ENCODE measurements at places on chromosomes 3 and 15.

DNA sequence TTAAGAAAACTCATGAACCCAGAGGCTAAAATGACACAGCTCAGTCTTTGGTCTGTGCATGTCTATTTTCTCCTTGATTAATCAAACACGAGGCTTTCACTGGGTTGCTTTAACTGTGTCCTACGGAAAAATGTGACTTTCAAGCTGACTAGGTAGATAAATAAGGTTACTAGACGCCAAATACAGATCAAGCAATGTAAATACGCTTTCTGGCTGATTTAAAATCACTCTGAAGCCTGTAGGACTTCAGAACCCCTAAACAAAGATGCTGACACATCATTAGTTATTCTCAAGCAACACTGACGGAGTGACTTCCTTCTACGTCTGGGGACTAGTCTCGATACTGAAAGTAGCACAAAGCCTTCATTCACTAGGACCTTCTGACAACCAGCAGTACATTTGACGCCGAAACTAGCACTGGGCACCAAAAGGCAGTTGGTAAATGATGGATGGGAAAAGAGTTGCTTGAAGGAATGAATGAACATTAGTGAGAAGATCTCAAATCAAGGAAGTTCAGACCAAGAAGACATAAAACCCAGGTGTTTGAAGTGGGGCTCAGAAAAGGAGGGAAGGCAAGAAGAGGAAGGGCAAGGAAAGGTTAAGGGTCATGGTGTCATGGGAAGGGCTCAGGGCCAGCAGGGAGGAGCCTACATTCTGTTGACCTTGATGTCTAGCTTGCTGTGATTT, 67.1 kb upstream of the CDV3 start:
- DNase-seq, result no peak

GRCh38 chr3:4829031-4829394, 150.2 kb upstream of the BHLHE40 start:
- DNase-seq, result no peak

DNA sequence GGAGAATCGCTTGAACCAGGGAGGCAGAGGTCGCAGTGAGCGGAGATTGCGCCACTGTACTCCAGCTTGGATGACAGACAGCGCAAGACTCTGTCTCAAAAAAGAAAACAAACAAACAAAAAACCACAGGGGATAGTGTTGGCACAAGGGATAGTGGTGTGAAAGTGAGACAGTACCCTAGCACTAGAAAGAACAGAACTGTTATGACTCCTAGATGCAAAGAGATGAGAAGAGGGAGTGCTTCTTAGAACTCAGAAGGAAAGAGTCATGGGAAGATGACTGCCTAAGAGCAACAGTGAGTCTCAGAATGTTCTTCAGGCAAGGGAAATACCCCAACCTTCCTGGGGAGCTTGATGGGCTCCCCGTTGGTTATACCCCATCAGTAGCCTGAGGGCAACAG, 17.8 kb upstream of the ZNF770 start:
- no peak for DNase-seq

- DNase-seq, result no peak
These were observed 94.5 kb upstream of the EIF1B start for GRCh38 chr3:40215015-40215414.

GRCh38 chr3:178562947-178563232, 26.7 kb downstream of the KCNMB2 start:
- no peak for DNase-seq

GRCh38 chr3:35709691-35710090, 70.4 kb downstream of the ARPP21 start:
- no peak for DNase-seq

DNA sequence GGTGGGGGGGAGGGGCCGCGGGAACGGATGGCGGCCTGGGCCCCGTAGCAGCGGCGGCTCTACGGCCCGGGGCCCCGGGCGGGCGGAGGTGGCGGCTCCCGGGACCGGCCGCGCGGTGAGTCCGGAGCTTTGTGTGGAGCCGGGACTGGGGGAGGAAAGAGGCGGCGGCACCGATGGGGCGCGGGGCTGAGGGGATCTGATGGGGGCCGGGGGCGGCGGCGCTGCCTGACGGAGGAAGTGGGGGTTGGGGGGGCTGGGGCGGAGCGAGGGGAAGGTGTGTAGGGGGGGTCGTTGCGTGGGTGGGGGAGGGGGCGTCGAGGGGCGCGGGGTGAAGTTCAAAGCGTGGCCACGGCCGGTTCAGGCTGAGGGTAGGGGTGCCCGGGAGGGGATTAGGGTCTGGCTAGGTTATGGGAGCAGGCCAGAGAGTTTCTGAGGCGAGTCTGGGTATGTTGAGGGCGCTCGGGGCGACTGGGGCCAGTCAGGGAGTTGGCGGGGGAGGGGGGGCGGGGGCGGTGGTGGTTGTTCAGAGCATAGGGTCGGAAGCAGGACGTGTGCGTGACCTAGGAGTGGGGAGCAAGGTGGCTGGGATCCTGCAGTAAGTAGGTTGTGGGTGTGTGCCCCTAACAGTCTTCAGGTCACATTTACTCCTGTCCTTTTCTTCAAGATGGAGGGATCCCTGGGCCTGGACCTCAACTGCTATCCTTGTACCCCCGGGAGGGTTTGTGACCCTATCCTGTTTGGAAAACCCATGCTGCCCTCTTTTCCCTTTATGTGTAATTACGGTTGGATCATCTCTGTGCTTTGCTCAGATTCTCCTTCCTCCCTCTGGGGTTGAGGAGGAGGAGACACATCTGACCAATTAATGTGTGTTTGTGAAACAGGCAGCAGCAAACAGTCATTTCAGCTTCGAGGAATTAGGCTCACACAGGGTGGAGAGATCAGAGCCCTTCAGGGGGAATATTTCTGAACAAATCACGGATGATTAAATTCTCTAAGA, 644 bp downstream of the ZNF609 start:
- peak; percentile 33 for DNase-seq

DNA sequence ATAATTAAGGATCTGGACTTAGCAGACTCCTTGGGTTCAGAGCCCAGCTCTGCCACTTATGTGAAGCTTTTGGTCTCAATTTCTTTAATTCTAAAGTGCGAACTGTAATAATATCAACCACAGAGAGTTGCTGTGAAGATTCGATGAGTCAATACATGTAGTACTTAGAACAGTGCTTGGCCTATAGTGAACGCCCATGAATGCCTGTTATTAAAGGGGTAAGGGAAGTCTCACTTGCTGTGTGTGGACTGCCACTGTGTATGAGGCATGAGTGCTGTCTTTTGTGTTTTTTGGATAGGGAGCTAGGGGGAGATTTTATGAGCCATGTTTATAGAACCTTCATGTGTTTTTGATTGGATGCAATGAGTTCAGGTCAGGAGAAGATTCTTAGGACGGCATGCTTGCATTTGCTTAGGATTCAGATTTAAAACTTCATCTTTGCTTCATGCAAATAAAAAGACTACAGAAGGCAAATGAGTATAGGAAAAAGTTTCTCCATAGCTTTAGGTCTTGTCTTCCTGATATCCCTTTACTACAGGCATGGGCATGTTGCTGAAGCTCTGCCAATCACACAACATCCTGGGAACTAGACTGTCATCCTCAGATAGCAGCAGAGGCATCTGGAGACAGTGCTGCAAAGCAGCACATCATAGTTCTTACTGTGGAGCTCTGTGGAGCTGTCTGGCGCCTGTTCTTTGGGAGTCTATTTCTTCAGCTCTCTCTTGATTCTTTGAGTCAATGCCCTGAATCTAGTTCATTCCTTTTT, 50.0 kb downstream of the PLS1 start:
- DNase-seq, result no peak

- DNase-seq, result peak; percentile 7
These were observed 16.7 kb upstream of the KLF15 start for GRCh38 chr3:126373682-126374601.

GRCh38 chr3:132879656-132880055, 157.4 kb upstream of the NPHP3 start:
- DNase-seq, result no peak

DNA sequence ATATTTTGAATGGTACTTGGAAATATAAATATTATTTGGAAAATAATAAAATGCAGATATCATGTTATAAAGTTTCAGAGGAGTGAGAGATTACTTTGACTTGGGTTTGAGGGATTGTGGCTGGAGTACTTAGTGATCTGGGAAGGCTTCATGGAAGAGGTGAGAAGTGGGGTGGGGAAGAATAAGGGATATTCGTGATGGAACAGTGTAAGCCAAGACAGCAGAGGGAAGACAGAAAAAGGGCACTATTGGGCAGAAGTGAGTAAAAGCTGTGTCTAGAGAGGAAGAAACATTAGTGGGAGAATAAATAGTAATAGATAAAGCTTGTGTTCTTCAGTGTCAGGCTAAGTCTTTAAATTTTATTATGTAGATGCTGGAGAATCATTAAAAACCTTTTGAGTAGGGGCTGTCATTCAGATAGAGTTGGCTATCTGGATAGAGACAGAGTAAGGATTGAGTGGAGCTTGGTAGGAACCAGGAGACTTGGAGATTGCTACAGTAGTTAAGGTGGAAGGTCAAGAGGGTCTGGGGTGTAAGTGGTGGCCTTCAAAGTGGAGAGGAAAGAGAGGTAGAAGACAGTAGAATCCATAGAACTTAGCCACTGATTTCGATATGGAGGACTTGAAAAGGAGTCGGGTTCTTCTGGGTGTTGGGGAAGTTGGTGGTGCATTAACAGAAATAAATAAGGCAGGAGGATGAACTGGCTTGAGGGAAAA, 11.9 kb downstream of the UBE2E1 start:
- DNase-seq, result no peak

DNA sequence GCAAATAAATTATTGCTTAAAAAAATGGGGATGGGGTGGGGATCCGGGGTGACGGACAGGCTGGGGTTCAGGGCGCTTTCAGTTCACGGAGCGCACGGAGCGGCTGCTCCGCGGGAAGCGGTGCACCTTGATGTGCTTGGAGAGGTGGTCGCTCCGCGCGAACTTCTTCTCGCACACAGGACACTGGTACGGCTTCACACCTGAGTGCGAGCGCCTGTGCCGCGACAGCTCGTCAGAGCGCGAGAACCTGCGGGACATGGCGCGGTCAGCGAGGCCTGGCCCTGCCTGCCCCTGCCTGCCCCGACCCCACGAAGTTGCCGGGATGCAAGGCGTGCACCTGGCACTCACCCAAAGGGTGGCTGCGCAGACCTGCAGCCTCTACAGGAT, 13.6 kb downstream of the KLF15 start:
- DNase-seq, result peak; percentile 9

DNA sequence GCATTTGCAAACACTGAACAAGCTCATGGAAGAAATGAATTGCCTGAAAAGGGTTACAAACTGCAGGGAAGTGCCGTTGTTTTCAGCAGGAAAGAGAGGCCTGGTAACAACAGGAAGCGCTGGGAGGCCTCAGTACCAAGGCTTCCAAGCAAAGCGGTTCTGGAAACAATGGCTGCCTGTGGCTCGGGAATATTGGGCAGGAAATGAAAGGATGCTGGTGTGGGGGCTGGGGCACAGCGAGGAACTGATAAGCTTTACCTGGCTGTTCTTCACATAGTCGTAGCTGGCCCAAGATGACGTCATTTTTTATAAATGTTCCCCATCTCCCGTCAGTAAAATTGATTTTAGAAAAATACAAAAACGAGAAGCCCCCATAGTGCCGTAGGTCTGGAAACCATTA, 55.9 kb downstream of the ARHGAP31 start:
- peak; percentile 66 for DNase-seq

GRCh38 chr3:49017229-49017970, 980 bp downstream of the DALRD3 start:
- no peak for DNase-seq

DNA sequence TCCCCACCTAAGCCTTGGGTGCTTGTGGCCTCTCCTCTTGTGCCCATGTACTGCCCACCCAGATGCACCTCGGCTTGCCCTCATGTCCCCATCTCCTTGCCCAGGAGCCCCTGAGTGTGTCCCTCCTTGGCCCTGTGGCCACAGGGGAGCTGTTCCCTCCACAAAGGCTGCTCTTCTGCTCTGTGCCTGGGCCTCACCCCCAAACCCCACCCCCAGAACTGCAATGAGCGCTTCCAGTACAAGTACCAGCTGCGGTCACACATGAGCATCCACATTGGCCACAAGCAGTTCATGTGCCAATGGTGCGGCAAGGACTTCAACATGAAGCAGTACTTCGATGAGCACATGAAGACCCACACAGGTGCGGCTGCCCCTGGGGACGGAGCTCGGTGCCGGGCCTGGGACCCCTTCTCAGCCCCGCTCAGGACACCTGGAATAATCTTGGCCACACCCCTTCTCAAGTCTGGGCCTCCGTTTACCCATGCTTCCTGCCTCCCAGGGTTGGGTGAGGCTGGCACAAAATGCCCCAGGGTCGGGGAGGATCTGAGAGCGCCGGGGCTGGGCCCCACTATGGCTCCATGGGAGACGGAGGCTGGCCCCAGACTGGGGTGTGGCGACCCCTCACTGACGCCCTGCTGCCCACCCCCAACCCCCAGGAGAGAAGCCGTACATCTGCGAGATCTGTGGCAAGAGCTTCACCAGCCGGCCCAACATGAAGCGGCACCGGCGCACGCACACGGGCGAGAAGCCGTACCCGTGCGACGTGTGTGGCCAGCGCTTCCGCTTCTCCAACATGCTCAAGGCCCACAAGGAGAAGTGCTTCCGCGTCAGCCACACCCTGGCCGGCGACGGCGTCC, 10.3 kb downstream of the ZBTB47 start:
- DNase-seq, result no peak

GRCh38 chr3:109930582-109930981, 593.2 kb upstream of the DPPA4 start:
- no peak for DNase-seq

GRCh38 chr3:71554649-71555048, 28.9 kb downstream of the FOXP1 start:
- no peak for DNase-seq

GRCh38 chr15:74136814-74137536, 6.6 kb downstream of the ISLR2 start:
- DNase-seq, result no peak

DNA sequence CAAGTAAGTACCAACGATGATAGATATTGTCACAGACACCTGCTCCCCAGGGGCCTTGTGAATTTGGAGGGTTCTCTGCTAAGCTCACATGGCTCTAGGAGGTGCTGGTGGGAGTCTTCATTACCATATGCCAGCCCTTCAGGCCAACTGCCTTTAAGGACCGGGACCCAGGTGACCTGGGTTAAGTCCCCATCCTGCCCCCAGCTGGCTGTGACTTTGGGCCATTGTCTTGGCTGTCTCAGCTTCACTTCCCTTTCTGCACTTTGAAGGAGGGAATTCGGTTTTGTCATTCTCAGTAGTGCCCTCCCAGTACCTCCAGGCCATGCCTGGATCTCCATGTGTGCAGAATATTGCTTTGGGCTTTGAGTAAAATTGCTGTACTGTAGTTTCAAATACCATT, 72.8 kb upstream of the ACAD9 start:
- DNase-seq, result no peak

GRCh38 chr3:197444793-197445379, 110.9 kb downstream of the BDH1 start:
- no peak for DNase-seq

Data from WTC11 (cell line).